NCI-H1105 (cell line): ENCODE measurements at places on chromosomes 4 and X.
A peak's percentile ranks its signal among the peaks of the same experiment; 100 is the strongest.

GRCh38 chr4:173538148-173538908 lies 8.3 kb upstream of the HAND2 start:
- peak; percentile 29 for DNase-seq

DNA sequence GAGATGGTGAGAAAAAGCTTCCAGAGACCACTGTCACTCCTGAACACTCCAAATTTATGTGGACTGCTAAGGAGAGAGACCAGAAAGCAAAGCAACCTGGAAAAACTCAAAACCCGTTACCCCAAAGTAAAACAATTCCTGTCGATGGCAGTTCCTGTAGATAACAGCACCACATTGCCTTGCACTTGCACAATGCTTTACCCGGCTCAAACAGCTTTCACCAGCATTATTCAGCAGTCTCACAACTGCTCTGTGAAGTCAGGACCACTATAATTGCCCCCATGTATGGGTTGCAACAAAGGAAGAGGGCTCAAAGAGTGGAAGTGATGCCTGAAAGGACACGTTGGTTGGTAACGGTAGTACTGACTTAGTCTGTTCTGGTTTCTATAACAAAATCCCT lies 234.8 kb downstream of the BCOR start:
- no peak for DNase-seq

- no peak for DNase-seq
Observed at GRCh38 chr4:185270885-185271284, 61.5 kb downstream of the SNX25 start.

GRCh38 chrX:11449613-11450012 lies 156.4 kb downstream of the AMELX start:
- DNase-seq, result no peak

GRCh38 chrX:154399527-154400368 lies 1.6 kb downstream of the RPL10 start:
- DNase-seq, result no peak

DNA sequence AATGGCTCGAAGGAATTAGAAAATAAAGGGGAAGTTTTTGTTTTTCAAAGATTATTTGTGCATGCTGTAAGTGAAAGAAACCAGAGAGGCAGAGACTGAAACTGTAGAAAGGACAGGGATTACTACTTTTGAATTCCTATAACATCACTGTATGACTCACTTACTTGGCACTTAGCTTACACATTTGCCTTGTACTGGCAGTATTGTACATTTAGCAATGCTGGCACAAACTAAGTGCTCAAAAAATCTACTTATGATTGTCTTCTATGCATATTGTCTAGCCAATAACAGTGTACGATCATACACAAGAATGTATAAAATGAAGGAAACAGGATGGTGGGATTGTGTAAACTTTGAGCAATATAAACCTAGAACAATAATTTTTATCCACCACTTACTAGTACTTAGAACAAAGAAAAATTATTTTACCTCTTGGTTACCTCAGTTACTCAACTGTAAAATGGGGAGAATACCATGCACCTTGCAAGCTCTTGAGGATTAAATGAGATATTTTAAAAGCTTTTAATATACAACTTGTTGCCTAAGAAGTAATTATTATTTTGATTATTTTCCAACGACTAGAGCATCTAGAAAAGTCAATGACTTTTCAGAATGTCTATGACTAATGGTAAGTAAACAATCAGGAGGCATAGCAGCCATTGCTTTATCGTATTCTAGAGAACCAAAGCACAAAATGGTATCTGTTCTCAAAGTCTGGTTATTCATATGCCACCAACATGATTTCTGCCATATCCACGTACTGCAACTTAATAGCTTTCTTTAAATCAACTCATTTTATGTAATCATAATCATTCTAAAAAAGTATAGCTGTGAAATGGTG lies 4.7 kb downstream of the FAM120C start:
- no peak for DNase-seq

GRCh38 chr4:53709693-53710092 lies 118.4 kb upstream of the LNX1 start:
- no peak for DNase-seq

- DNase-seq, result no peak
Observed at GRCh38 chr4:183390374-183390773, 54.1 kb upstream of the CDKN2AIP start.

- DNase-seq, result no peak
Observed at GRCh38 chr4:170705907-170706306, 616.2 kb upstream of the AADAT start.

- DNase-seq, result no peak
Observed at GRCh38 chr4:158826057-158826456, 57.2 kb downstream of the FNIP2 start.

GRCh38 chrX:16469870-16470269 lies 180.1 kb upstream of the S100G start:
- DNase-seq, result no peak

GRCh38 chrX:57329008-57329407 lies 42.5 kb downstream of the FAAH2 start:
- no peak for DNase-seq

GRCh38 chr4:3311489-3312171 lies 18.8 kb downstream of the RGS12 start:
- DNase-seq, result no peak

- DNase-seq, result no peak
Observed at GRCh38 chr4:131091896-131092295, 1995.9 kb downstream of the C4orf33 start.

GRCh38 chrX:14875624-14876023 lies 2.4 kb downstream of the MOSPD2 start:
- no peak for DNase-seq

DNA sequence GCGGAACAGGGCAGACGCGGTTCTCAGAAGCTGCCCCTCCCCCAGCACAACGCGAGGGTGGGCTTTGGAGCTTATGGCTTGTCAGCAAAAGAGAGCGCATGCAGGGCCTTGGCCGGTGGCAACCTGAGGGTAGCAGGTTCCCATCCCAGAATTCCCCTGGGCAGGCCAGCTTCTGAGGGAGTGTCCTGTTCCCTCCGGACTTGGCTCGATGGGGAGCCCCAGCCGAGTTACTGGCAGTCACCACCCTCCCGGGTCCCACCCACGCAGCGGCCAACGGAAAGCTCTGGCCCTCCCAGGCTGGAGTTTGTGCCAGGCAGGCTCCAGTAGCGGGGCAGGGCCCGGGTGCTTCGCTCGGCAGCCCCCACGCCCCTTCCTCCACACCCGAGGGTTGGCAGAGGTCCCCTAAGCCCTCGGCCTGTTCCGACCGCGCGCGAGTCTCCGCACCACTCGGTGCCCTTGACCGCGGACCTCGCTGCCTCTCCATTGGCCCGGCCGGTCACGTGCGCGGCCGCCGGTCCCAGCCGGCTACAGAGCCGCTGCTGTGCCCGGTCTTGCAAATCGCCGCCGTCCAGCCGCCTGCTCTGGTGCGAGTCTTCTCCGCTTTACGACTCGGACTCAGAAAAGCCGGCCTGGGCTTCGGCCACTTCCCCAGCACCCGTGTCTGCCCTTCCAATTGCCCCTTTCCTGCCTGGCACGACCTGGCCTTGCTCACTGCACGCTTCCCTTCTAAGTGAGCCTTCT lies 20.9 kb upstream of the MTM1 start:
- peak; percentile 43 for DNase-seq

DNA sequence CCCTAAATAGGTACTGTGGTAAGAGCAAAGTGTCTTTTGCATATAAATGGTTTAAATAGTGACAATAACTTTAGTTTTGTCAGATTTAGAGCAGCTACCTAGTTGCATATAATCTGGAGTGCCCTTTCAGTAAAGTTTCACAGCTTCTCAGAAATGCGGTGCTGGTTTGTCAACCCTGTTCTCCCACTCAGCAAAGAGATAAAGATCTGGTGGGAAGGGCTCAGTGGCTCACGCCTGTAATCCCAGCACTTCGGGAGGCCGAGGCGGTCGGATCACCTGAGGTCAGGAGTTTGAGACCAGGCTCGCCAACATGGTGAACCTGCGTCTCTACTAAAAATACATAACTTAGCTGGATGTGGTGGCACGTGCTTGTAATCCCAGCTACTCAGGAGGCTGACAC lies 45.6 kb upstream of the TENM3 start:
- DNase-seq, result no peak

DNA sequence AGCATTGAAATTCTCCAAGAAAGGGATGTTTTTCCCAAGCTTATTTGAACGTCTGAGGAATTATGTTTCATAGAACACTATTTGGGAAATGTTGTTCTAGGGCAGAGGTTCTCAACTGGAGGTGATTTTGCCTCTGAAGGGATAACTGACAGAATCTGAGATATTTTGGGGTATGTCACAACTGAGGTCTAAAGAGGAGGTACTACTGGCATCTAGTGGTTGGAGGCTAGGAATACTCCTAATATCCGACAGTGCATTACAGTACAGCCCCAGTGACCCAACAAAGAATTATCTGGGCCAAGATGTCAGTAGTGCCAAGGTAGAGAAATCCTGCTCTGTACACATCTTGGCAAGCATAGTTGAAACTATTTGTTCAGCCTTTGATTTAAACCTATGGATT lies 6.4 kb downstream of the HSPA4L start:
- DNase-seq, result no peak

DNA sequence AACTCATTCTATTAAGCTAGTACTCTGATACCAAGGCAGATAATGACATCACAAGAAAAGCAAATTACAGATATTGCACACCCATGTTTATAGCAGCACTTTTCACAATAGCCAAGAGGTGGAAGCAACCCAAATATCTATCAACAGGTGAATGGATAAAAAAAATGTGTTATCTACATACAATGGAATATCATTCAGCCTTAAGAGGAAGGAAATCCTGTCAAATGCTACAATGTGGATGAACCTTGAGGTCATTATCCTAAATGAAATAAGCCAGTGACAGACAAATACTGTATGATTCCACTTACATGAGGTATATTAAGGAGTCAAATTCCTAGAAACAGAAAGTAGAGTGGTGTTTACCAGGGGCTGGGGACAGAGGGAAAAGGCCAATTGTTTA lies 14.3 kb downstream of the FABP2 start:
- no peak for DNase-seq

DNA sequence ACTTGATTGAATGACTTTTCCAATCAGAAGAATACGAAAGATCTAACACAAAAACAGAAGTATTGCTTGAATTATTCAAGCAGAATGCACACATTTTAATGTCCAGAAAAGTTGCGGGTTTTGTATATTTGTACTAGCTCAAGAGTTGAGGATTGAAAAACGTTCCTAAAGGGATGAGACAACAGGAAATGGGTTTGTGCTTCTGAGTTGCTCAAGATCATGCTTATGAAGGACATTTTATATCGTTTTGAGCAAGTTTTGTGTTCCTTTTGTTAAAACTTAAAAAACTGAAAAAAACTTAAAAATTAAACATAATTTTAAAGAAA lies 353 bp upstream of the SMIM10 start:
- DNase-seq, result no peak

GRCh38 chrX:78527263-78527662 lies 131.9 kb downstream of the RTL3 start:
- no peak for DNase-seq

DNA sequence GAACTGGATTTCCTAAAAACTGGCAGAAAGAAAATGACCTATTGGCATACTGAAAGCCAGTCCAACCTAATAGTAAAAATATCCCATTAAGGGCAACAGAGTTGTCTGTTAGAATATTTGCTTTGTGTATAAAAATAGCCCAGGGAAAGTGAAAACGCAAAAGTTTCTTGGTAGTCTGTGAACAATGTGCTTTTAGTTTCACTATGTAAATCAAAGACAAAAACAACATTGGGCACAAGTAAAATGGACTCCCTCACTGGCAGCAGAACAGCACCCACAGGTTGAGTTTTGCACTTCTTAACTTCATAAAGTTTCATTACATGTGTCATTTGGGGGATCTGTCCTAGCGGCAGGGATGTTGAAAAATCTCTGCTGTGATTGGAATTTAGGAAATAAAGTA lies 4.3 kb upstream of the FGG start:
- no peak for DNase-seq

DNA sequence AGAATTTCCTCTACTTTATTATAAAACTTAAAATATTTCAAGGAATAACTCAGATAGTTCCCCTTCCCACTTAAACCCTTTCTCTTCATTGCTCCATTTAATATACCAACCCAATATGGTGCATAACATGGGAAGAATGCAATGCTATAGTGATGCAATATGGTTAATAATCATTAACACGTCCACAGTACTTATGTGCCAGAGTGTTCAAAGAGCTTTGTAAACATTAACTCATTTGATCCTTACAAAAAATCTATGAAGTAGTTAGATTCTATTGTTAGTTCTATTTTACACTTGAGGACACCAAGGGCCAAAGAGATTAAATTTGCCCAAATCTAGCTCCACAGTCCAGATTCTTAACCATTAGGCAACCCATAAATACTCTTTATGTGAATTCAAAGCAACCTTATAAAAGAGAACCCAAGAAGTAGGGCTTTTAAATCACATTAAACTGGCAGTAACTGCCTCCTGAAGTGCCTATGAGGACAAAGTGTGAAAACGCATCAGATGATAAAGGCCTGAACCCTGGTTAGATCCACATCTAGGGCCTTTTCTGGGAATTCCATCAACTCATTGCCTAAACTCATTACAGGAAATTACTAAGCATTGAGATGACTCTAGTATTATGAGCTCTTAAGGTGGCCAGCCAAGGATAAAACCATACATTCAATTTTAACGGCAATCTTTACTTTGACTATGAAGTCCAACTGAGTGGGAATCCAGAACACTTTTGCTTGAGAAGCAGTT lies 94.3 kb downstream of the AREG start:
- no peak for DNase-seq

GRCh38 chr4:118954246-118954645 lies 65.6 kb downstream of the SYNPO2 start:
- DNase-seq, result no peak

DNA sequence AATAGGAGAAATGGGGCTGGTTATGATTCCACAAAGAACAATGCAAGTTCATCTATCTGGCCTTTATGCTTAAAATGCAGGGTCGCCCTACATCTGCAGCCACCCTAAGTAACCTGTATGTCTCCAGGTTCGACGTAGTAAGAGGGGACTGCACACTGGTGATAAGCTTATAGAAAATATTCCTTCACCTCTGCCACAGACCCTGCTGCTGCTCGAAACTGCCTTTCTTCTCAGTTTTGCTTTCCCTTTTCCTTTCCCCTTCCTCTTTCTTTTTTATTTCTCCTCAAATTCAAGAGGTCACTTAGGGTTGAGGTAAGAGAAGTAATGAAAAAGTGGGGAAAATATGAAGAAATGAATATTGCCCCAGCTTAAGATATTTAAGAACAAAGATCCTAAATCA lies 123.5 kb downstream of the DCHS2 start:
- DNase-seq, result no peak

DNA sequence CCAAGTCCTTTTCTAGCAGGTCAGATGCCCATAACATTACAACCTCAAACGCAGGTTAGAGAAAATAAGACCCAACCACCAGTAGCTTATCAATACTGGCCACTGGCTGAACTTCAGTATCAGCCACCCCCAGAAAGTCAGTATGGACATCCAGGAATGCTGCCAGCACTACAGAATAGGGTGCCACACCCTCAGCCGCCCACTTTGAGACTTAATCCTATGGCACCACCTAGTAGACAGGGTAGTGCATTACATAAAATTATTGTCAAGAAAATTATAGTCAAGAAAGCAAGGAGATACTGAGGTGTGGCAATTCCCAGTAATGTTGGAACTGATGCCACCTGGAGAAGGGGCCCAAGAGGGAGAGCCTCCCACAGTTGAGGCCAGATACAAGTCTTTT lies 19.9 kb upstream of the TRIM61 start:
- no peak for DNase-seq

- DNase-seq, result no peak
Observed at GRCh38 chr4:70714079-70714887, 7.5 kb upstream of the RUFY3 start.
